Dermis microvascular lymphatic vessel endothelial cell (primary cell): ENCODE measurements at places on chromosomes 1 and 21.

- DNase-seq, result no peak
These were observed 209.0 kb downstream of the RHOU start for GRCh38 chr1:228944296-228944695.

GRCh38 chr1:229058729-229059128, 212.2 kb upstream of the RAB4A start:
- DNase-seq, result peak; percentile 53

GRCh38 chr1:15885701-15886610, 38.4 kb downstream of the SPEN start:
- DNase-seq, result peak; percentile 95

DNA sequence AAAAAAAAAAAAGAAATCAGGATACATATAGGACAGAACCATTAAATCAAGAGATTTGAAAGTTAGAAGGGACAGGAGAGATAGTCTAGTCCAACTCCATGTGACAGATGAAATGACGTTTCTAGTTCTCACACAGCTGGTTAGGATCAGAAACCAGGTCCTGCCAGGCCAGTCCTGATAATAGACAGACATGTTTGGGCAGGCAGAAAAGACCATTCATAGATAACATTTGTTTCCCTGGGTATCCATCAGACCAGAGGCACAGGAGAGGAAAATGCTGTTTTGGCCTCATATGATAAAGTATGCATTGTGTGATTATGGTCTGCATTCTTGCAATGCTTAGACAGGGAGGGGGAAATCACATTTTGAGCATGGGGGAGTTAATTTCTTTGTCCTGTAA, 29.3 kb downstream of the ZBTB8B start:
- no peak for DNase-seq

DNA sequence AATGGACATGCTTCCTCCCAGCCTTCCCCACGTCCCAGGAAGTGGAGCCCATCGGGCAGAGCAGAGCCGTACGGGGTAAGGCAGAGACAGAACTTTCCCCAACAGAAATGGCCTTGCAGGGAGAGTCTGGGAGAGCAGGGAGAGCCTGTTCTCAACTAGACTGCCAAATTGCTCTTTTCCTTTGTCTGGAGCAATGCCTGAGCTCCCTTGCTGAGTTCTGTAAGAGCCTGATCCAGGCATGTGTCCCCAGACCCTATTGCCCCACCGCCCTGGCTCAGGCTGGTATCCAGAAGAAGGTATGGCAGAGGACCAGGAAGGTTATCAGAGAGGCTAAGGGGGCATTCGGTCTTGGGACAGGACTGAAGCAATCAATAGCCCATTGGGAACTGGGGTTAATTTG, 79.9 kb downstream of the TMEM53 start:
- no peak for DNase-seq

GRCh38 chr1:115862403-115862802, 21.5 kb upstream of the NHLH2 start:
- no peak for DNase-seq

GRCh38 chr1:42186152-42186551, 21.6 kb upstream of the GUCA2A start:
- no peak for DNase-seq

DNA sequence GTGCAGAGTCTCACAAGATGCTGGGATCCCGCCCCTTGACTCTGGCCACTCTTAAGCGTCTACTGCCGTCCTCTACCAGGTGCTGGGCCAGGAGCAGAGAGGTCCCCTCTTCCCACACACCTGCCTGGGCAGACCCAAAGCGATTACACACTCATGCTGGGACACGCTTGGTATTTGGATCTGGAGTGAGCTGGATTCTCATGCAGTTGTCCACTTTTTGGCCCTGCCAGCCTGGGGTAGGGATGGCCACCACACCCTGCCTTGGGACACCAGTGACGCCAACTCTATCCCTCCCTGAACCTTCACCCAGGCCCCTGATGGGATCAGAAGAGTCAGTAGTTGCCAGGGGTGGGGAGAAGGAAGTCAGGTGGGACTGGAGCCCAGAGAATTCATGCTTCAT, 28.6 kb downstream of the ITPKB start:
- no peak for DNase-seq

- DNase-seq, result no peak
These were observed 60.1 kb upstream of the ASB17 start for GRCh38 chr1:75992312-75992711.

GRCh38 chr1:119743776-119744597, 24.7 kb downstream of the HMGCS2 start:
- DNase-seq, result peak; percentile 18

GRCh38 chr1:93681989-93682412, 364 bp upstream of the BCAR3 start:
- DNase-seq, result no peak

GRCh38 chr1:32179443-32180185, at the start of gene TXLNA:
Gene TXLNA (plus strand): TSS chr1:32179675. CDS start chr1:32180346, 671 bp downstream.
- DNase-seq, result peak; percentile 94

DNA sequence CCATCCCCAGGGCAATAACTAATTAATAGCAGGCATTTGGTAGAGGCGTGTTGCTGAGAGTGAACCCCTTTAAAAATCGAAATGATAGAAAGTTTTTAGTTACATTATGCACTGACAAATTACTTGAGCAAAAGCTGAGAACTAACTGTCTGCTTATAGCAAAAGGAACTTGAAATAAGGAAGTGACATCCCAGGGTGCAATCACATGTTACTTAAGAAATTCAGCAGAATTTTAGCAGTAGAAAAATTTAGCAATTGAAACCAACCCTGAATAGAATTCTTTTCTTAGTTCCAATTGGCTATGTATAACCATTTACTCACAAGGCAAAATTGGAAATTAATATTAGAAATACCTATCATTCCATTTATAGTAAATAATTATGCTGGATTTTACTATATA, 139.5 kb upstream of the SAMSN1 start:
- no peak for DNase-seq

DNA sequence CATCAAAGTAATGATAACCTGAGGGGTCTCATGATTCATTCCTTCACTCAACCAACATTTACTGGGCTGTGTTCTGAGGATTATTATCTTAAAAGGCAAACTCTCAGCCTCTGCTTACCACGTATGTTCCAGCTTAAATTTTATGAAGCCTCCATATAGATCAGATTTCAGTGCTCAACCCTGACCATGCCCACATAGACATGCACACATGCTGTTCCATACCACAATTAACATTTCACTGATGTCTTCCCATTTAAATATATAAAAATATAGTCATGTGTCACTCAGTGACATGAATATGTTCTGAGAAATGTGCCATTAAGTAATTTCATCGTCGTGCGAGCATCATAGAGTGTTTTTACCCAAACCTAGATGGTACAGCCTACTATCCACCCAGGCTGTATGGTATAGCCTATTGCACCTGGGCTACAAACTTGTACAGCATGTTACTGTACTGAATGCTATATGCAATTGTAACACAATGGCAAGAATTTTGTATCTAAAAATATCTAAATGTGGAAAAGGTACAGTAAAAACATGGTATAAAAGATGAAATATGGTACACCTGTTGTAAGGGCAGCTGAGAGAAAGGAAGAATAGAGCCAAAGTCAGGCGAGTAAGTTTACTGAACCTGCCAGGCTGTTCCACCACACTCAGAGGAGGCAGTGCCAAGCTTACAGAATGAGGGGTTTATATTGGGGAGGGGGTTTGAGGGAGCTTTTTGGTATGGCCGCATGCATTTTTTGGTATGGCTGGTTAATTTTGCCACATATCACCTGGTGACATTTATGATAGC, 134.7 kb upstream of the ETV3 start:
- no peak for DNase-seq

- DNase-seq, result peak; percentile 16
These were observed 31.9 kb downstream of the CAPN9 start for GRCh38 chr1:230778916-230779590.

GRCh38 chr1:7366286-7366954, 404.7 kb upstream of the VAMP3 start:
- no peak for DNase-seq

- peak; percentile 5 for DNase-seq
These were observed 725 bp downstream of the RTCA start for GRCh38 chr1:100266741-100267140.

GRCh38 chr21:37489553-37489952, 123.0 kb downstream of the DYRK1A start:
- peak; percentile 27 for DNase-seq

DNA sequence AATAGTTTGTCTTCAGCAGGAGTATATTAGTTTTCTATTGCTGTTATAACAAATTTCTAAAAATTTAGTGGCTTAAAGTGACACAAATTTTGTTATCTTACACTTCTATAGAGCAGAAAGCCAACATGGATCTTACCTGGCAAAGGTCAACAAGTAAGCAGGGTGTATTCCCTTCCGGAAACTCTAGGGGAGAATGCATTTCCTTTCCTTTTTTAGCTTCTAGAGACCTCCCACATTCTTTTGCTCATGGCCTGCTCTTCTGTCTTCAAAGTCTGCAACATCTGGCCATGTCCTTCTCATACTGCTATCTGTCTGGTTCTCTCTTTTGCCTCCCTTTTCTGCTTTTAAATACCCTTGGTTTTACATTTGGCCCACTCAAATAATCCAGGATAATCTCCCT, 242.6 kb downstream of the ZNF648 start:
- DNase-seq, result no peak

DNA sequence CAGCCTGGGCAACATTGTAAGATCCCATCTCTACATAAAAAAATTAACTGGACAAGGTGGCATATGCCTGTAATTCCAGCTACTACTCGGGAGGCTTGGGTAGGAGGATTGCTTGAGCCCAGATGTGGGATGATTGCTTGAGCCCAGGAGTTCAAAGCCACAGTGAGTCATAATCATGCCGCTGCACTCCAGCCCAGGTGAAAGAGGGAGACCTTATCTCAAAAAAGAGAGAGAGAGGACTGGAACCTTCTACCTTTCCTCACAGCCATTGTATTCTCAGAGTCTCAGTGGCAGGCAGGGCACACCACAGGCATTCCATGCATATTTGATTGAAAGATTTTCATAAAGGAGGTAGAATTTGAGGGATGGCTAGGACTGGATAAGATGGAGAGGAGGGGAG, 78.4 kb downstream of the KIF14 start:
- DNase-seq, result no peak

DNA sequence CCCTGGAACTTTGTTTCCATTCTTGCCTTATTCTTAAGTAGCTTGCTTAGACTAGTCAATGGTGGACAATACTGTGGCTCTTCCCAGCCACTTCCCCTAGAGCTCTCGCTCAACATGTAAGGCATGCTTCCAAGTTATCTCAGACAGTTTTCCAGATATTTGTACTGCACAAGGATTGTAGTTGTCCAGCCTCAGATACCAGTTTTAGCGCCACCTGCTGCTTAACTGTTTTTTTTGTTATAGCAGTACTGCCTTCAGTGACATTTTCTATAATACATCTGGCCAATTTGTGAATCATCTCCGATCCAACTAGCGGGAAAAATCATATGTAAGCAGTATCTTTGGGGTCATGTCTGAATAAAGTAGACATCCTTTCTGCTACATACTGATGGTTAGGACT, 346.7 kb upstream of the ADGRL4 start:
- DNase-seq, result peak; percentile 27

DNA sequence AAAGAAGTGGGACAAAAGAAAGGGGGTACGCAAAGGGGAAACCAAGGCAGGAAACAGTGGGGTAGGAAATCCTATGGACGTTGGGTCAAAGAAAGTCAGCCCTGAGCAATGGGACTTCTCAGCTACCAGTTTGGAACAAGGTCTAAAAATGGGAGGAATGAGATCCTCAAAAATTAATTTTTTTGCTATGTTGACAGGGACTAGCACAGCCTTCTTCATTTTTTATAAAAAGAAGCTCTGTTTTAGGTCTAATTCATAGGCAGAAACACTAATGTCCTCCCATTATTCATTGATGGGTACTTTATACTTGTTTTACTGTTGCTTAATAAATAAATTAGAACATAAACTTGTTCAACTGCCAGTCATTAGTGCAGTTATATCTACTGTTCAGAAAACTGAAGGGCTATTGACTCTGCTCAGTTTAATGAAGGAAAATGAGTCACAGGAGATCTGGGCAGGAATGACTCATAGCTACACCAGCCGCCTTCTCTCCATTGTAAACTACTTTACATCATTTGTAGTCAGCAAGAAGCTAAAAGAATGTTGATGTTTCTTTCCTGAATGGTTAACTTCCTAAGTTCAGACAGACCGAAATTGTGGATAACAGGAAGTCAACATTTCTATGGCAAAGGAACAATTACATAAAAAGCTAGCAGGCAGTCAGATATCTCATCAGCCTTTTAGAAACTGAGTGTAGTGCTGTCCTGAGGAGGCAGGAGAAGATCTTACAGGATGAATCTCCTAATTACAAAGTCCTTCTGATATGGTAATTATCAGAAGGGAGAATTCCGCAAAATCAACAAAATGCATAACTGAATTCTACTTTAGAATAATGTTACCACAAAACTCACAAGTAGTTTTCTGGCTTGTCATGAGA, 356.4 kb upstream of the PKN2 start:
- peak; percentile 74 for DNase-seq

- no peak for DNase-seq
These were observed 194.4 kb downstream of the DPYD start for GRCh38 chr1:97726386-97726785.

DNA sequence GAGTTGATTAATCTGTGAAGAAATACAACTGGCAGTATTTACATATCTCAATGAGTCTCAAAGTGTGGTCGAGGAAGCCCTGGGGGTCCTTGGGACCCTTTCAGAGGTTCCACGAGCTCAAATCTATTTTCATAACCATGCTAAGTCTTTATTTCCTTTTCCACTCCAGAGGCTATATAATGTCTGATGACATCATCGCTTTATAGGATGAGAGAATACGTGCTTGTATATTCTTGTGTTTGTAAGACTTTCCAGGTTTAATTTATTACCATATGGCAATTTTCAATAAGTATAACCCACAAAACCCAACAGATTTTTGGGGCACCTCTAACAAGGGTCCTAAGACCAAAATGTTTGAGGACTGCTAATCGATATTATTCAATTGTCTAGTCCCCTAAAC, 1.4 kb upstream of the SLC19A2 start:
- no peak for DNase-seq

GRCh38 chr1:187527346-187527745, 698.6 kb downstream of the PLA2G4A start:
- DNase-seq, result no peak

DNA sequence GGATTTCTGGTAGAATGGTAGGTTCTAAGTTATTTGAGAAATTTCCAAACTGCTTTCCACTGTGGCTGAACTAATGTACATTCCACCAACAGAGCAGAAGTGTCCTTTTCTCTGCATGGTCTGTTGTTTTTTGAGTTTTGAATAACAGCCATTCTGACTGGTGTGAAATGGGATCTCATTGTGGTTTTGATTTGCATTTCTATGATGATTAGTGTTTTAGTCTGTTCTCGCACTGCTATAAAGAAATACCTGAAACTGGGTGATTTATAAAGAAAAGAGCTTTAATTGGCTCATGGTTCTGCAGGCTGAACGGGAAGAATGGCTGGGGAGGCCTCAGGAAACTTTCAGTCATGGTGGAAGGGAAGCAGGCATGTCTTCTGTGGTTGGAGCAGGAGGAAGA, 80.3 kb downstream of the SDCCAG8 start:
- DNase-seq, result no peak

- no peak for DNase-seq
These were observed 44.1 kb downstream of the CRB1 start for GRCh38 chr1:197312163-197312562.

- peak; percentile 11 for DNase-seq
These were observed 3.3 kb upstream of the KIF21B start for GRCh38 chr1:201026836-201027235.
